ENCODE measurements at places on chromosomes 2 and 18.

DNA sequence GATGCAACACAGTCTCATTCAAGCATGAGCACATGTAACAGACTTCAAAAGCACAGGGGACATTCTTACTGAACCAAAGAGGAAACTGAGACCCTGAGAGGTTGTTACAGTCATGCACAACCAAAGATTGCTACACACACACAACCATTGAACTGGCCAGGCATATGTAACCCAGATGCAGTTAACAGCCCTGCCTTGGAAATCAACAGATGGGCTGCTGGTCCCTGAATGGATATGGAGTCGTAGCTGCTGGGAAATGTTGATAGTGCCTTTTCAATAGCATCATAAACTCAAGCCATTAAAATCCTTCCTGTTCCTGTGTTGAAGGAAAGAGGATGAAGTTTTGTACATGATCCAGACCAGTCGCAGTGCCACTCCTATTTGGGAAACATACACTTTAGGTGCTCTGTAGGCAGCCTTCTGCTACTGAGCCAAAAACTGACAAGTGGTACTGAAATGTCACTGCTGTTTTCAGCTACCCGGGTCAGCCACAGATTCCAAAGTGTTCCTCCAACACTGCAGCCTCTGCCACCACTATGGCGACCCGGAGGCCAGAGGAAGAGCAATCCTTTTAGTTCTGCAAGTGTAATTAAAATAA is 143.9 kb downstream of the CCBE1 start:
- no peak for DNase-seq

GRCh38 chr2:34806396-34806795 is 1207.3 kb upstream of the FAM98A start:
- DNase-seq, result no peak

GRCh38 chr2:11213975-11214374 is 58.7 kb downstream of the SLC66A3 start:
- DNase-seq, result no peak

GRCh38 chr2:226483745-226484619 is 315.6 kb downstream of the IRS1 start:
- no peak for DNase-seq

GRCh38 chr2:29532436-29532835 is 388.9 kb downstream of the ALK start:
- no peak for DNase-seq

DNA sequence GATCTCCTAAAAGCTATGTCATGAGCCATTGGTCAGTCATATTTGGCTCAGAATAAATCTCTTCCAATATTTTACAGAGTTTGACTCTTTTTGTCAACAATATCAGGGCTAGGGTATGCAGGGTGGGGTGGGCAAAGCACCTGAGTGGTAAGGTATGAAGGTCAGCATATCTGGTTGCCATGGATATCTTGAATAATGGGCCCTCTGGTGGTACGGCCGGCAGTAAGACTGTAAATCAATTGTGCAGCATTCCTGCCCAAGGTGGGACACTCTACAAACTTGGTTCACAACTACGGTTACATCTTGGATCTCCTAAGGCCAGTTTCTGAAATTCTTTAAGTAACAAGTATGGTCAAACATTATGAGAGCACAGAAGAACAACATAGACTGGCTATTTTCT is 119.6 kb downstream of the SPOPL start:
- no peak for DNase-seq

- no peak for DNase-seq
Measured at GRCh38 chr2:239502430-239503186, 101.8 kb upstream of the HDAC4 start.

GRCh38 chr2:136055929-136056688 is 61.8 kb downstream of the CXCR4 start:
- no peak for DNase-seq

DNA sequence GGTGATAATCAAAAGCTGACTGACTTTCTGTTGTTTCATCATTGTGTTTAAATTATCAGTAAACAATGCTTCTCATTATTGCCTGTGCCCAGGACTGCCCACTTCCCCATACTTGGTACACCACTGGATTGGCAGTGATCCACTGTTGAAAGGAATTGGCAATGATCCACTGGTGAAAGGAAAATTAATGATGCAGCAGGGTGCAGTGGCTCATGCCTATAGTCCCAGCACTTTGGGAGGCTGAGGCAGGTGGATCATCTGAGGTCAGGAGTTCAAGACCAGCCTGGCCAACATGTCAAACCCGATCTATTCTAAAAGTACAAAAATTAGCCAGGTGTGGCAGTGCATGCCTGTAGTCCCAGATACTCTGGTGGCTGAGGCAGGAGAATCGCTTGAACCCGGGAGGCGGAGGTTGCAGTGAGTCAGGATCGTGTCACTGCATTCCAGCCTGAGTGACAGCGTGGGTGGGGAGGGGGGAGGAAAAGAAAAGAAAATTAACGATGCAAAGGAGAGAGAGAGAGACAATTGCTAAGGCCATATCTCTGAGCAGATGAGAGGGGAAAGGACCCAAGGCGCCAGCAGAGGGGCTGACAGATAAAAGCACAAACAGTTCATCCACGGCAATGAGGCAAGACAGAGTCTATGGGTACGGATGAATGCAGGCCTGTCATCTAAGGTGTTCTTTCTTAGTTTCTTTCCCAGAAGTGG is 10.2 kb upstream of the GTF2A1L start:
- peak; percentile 62 for DNase-seq

- DNase-seq, result no peak
Measured at GRCh38 chr18:3478262-3478978, 28.4 kb downstream of the TGIF1 start.

DNA sequence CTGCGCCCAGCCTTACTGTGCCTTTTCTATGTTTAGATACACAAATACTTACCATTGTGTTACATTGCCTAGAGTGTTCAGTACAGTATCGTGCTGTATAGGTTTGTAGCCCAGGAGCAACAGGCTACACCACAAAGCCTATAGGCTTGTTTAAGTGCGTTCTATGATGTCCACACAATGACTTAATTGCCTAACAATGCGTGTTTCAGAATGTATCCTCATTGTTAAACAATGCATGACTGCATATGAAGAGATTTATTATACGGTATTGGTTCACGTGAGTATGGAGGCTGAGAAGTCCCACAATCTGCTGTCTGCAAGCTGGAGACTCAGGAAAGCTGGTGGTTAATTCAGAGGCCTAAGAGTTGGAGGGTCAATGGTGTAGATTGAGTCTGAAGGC is 46.1 kb upstream of the MGAT4A start:
- DNase-seq, result no peak

GRCh38 chr2:235390108-235390815 is 103.6 kb upstream of the AGAP1 start:
- DNase-seq, result peak; percentile 90

- DNase-seq, result peak; percentile 4
Measured at GRCh38 chr18:64097497-64097896, 51.4 kb downstream of the LINC00305 start.

- peak; percentile 82 for DNase-seq
Measured at GRCh38 chr2:176554101-176555048, 285.1 kb downstream of the MTX2 start.

- DNase-seq, result no peak
Measured at GRCh38 chr18:41458376-41458775, 496.7 kb upstream of the PIK3C3 start.

GRCh38 chr2:11506611-11506969 is 27.3 kb upstream of the GREB1 start:
- DNase-seq, result no peak

GRCh38 chr2:164143183-164143930 is 407.5 kb upstream of the FIGN start:
- DNase-seq, result no peak

- DNase-seq, result no peak
Measured at GRCh38 chr2:83531206-83531826, 927.8 kb downstream of the SUCLG1 start.

DNA sequence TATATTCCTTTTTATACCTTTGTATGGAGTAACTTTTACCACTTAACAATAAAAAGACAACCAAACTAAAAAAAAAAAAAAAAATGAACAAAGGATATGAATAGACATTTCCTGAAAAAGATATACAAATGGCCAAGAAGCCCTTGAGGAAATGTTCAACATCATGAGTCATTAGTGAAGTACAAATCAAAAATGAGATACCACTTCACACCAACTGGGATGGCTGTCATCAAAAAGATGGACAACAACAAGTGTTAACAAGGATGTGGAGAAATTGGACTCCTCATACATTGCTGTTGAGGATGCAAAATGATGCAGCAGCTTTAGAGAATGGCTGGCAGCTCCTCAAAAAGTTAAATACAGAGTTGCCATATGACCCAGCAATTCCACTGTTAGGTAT is 22.6 kb upstream of the SCYGR2 start:
- no peak for DNase-seq

DNA sequence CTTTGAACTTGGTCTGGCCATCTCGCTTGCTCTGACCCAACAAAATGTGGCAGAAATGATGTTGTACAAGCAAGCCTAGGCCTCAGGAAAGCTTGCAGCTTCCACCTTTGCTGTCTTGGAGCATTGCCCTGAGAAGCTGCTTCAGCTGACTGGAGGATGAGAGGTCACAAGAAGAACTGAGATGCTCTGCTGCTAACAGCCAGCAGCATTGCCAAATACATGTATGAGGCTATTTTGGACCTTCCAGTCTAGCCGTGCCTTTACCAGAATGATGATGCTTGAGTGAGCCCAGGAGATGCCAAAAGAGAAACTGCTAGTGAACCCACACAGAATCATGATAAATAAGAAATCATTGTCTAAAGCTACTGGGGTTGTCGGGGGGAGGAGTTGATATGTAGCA is 13.2 kb upstream of the ITGAV start:
- no peak for DNase-seq

GRCh38 chr2:9187620-9188214 is 18.9 kb upstream of the ASAP2 start:
- no peak for DNase-seq

- DNase-seq, result no peak
Measured at GRCh38 chr2:106075048-106075447, 119.1 kb downstream of the UXS1 start.

DNA sequence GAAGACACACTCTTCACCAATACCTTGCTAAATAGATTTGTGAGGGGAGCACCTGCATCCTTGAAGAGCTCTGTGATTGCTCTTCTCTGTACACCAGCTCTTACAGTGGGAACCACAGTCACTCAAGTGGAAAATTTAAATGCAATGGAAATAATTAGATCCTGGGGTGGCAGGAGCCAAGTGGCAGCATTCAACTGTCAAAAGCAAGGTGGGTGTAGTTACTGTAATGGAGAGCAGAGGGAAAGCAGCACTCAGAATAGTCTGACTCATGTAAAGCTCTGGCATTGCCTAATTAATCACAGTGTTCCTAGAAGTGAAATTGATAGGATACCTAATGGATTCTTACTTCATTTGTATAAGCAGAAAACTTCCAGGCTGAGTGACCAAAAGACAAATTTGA is 245.8 kb downstream of the KCNE4 start:
- no peak for DNase-seq

- no peak for DNase-seq
Measured at GRCh38 chr2:227480528-227480927, 8.6 kb downstream of the AGFG1 start.

- DNase-seq, result no peak
Measured at GRCh38 chr2:36486521-36487044, 111.4 kb downstream of the FEZ2 start.

GRCh38 chr2:197097578-197098366 is 171.3 kb upstream of the PGAP1 start:
- DNase-seq, result no peak

DNA sequence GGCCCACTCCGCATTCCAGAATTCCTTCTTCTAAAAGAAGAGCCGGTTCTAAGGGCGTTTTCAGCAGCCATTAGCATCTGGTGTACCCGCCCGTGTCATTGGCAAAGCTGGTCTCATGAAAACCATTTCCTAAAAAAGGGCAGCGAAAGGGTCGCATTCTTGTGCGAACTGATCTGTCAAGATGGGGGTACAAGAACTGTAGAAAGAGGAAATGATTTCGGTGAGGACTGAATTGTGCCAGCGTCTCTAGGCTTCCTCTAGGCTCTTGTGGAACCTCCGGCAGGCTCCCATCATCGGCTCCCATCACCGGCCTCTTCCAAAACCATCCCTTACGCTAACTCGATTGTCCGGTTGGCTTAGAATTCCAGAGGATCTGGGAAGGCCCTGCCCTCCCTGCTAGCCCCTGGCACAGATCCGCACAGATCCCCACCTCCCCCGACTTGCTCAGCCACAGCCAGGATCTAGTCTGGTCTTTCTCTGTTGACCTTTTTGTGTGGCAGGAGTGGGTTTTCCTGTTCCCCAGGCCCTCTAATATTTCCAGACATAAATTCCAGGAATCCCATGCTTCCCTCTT is 1.3 kb downstream of the RAB31 start:
- DNase-seq, result no peak

GRCh38 chr18:9868857-9869714 is 16.7 kb upstream of the TXNDC2 start:
- no peak for DNase-seq

All from OCI-M1 (cell line).